ENCODE measurements at places on chromosomes 2 and 18. TPM values are rescaled to one million over a fixed set of nuclear protein-coding genes. Genes with fewer than 3 reads are reported as not detected.

Gene ST8SIA5
- total RNA-seq = not detected

Gene FABP1
- total RNA-seq = not detected

Gene SRD5A2
- not detected for total RNA-seq

Gene IL36RN
- not detected for total RNA-seq

Gene EPC2
- 72.3 TPM for total RNA-seq

Gene CRYGD
- total RNA-seq = not detected

Gene LAMA1
- not detected for total RNA-seq

Gene GPR39
- total RNA-seq = not detected

Gene CFC1
- total RNA-seq = not detected

Gene MYO7B
- total RNA-seq = 2.6 TPM

Gene MOCOS
- 0.05 TPM for total RNA-seq

Gene SPC25
- total RNA-seq = 0.22 TPM

Gene KCNG3
- total RNA-seq = not detected

Gene KCNS3
- total RNA-seq = 0.41 TPM

Gene CDH7
- not detected for total RNA-seq

Gene GCKR
- total RNA-seq = not detected

Gene TMEM198
- total RNA-seq = 0.39 TPM

Gene METTL4
- 23.9 TPM for total RNA-seq

Gene CCDC121
- 1.3 TPM for total RNA-seq

Gene UGT1A8
- total RNA-seq = not detected

Gene UGT1A6
- total RNA-seq = not detected

Gene AFTPH
- total RNA-seq = 91.6 TPM

Gene PROC
- 1.2 TPM for total RNA-seq

Gene KYNU
- total RNA-seq = 50.4 TPM

Gene SLC35F5
- 78.4 TPM for total RNA-seq

Gene SPATA3
- total RNA-seq = not detected

Gene BCL2
- 144 TPM for total RNA-seq

Gene ALPG
- not detected for total RNA-seq

Gene IL1RL2
- not detected for total RNA-seq

Gene FAHD2A
- total RNA-seq = 24.8 TPM

Gene IL37
- total RNA-seq = not detected

Gene RUFY4
- total RNA-seq = not detected

Gene OLA1
- total RNA-seq = 47.7 TPM

Gene DHRS9
- 0.25 TPM for total RNA-seq

Gene SNTG2
- total RNA-seq = 2.4 TPM

Gene SLC35F6
- total RNA-seq = 15.2 TPM

Gene LIPG
- total RNA-seq = not detected

Gene CIB4
- not detected for total RNA-seq

Gene APOB
- total RNA-seq = not detected

Gene TUBB8B
- total RNA-seq = 0.49 TPM

Gene ACVR1C
- total RNA-seq = 0.39 TPM

Gene DYSF
- 0.17 TPM for total RNA-seq

Gene SERPINB7
- total RNA-seq = not detected

Gene HDAC4
- 46.0 TPM for total RNA-seq

Data from B cell (primary cell).